ENCODE measurements at places on chromosomes 16 and 17.

- DNase-seq: no peak
Observed at GRCh38 chr16:65500007-65500406, 378.1 kb upstream of the CDH11 start.

GRCh38 chr17:35132816-35133550 lies 9.1 kb downstream of the NLE1 start:
- DNase-seq: no peak

GRCh38 chr17:73308017-73308823 lies 3.6 kb downstream of the CDC42EP4 start:
- DNase-seq: peak; percentile 92

GRCh38 chr16:81521141-81521626 lies 76.6 kb downstream of the CMIP start:
- DNase-seq: no peak

DNA sequence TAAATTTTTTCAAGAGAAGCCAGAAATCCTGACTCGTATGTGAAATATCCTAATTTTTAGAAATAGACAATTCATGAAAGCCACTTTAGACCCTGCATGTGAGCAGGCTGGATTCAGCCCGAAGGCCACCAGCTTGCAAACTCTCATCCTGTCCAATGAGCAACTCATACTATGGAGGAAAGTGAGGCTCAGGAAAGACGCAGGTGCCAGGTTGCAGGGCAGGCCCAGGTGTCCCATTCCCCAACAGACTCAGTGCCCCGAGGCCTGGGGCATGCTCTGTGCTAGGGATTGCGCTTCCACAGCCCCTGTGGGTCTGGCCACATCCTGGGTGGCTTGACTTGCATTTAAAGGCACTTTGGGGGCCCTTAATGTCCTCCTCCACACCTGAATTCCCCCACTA lies 16.7 kb upstream of the RASD1 start:
- DNase-seq: peak; percentile 34

- DNase-seq: no peak
Observed at GRCh38 chr16:71969353-71969752, 30.8 kb downstream of the PKD1L3 start.

- DNase-seq: no peak
Observed at GRCh38 chr16:31695667-31696066, 168.0 kb downstream of the AHSP start.

DNA sequence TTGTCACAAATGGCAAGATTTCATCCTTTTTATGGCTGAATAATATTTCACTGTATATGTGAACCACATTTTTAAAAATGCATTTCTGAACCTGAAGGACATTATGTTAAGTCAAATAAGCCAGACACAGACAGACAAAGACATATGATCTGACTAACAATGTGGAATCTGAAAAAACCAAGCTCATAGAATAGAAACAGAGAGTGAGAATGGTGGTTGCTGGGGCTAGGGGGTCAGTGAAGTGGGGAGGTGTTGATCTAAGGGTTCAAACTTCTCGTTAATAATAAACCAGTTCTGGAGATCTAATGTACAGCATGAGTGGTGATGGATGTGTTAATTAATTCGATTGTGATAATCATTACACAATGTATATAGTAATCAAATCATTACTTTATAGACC lies 475.1 kb downstream of the WWOX start:
- DNase-seq: no peak

GRCh38 chr16:53768167-53768566 lies 64.2 kb downstream of the FTO start:
- no peak for DNase-seq

GRCh38 chr16:75726390-75726789 lies at the start of gene CPHXL:
TSS of gene CPHXL (minus strand) at chr16:75726490. CDS start at chr16:75726442, 48 bp downstream.
- DNase-seq: no peak

- no peak for DNase-seq
Observed at GRCh38 chr17:72039490-72039889, 81.3 kb upstream of the SOX9 start.

GRCh38 chr17:13437966-13438779 lies 163.6 kb downstream of the HS3ST3A1 start:
- no peak for DNase-seq

GRCh38 chr17:17503566-17504130 lies 7.5 kb upstream of the RASD1 start:
- DNase-seq: peak; percentile 57

GRCh38 chr16:2230376-2230775 lies 5.9 kb upstream of the DNASE1L2 start:
- DNase-seq: peak; percentile 64

- DNase-seq: no peak
Observed at GRCh38 chr17:67289181-67289876, 44.3 kb upstream of the HELZ start.

DNA sequence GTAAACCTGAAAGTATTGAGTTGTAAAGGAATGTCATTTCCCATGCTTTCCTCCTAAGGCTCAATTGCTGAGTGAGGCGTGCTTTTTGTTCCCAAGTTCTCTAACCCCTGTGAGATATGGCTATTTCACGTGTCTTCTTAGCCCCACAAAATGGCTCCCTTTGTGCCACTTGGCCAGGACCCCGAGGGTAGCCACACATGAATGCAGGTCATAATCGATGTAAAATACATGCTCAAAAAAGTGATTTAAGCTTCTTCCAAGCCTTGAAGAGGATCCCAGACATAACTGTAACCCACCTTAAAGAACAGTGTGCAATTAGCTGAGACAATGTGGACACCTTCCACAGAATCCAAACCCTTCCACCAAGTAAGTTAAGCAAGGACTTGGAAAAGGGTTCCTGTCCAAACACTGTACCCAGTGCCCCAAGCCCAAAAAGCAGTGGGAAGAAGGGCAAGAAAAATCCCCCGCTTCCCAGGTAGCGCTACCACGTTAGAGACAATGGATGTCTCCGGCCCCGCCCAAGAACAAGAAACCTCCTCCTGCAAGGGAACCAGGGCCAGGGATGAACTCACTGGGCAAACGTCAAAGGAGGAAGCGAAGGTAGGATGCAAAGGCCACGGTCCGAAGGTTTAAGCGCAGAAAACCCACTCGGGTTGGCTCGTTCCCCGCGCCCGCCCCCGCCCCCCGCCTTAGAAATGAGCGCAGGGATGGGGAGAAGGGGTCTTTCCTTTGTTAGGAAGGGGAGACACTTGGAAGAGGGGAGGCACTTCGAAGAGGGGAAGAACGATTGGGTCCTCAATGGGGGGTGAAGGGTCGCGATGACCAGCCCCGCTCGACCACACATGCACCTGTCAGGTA lies 1.2 kb downstream of the JPT1 start:
- DNase-seq: peak; percentile 66

DNA sequence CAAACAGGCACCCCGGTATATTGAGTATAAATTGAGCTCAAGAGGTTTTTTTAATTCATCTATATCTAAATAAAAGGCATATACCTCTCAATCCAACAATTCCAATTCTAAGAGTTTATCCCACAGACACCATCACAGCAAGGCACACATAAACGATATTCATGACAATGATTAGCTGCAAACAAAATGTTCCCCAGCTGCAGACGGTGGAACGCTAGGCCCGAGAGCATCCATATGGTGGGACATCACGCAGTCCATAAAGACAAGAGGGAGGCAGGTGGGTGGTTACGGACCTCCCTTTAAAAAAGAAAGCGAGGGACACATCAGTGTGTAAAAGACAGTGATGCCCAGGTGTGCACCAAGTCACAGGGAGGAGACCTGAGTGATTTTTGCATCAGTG lies 28.1 kb downstream of the MEAK7 start:
- no peak for DNase-seq

DNA sequence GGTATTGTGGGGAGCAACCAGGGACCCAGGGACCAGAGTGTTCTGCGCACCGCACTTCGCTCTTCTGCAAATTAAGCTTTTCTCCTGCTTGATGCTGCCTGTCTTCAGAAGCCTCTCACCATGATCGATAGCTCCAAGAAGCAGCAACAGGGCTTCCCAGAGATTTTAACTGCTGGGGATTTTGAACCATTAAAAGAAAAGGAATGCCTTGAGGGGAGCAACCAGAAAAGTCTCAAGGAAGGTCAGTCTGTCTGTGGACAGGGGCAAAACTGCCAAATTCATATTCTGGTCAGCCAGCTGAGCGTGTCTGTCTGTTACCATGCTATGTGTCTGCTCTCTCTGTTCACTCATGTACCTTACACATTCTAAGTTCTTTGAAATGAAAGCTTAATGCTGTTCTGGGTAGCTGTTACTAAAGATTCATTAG lies 115.7 kb downstream of the MRTFB start:
- DNase-seq: no peak

DNA sequence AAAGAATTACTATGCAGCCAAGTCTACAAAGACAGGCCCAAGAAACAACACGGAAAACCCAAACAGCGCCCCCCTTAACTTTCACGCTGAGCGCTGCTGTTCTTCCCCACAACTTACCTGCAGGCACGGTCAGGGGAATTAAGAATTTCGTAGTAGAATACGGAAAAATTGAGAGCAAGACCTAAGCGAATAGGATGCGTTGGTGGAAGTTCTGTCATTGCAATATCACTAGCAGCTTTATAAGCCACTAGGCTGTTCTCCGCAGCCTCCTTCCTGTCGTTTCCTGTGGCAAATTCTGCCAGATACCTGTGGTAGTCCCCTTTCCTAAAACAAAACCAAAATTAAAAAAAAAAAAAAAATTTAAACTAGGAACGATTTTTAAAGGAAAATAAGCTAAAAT lies 39.0 kb downstream of the YWHAE start:
- DNase-seq: no peak

- DNase-seq: no peak
Observed at GRCh38 chr16:87543436-87544191, 50.8 kb upstream of the ZCCHC14 start.

- peak; percentile 52 for DNase-seq
Observed at GRCh38 chr16:31200821-31201568, 1.6 kb downstream of the PYCARD start.

DNA sequence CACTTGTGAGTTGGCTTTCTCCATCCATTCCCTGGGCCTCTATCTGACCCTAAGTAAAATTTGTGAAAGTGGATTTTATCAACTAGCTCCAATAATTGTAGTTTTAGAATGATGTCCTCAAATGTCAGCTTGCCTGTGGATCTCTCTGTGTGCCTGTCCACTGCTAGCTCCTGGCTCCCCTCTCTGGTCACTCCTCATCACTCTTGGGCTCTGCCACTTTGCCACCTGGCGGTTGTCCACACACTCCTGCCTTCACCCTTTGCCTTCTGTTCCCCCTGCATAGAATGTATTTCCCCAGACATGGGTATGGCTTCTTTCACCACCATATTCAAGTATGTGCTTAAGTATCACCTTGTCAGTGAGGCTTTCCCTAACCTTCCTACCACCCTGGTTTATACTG lies 19.8 kb downstream of the ANKFN1 start:
- DNase-seq: no peak

DNA sequence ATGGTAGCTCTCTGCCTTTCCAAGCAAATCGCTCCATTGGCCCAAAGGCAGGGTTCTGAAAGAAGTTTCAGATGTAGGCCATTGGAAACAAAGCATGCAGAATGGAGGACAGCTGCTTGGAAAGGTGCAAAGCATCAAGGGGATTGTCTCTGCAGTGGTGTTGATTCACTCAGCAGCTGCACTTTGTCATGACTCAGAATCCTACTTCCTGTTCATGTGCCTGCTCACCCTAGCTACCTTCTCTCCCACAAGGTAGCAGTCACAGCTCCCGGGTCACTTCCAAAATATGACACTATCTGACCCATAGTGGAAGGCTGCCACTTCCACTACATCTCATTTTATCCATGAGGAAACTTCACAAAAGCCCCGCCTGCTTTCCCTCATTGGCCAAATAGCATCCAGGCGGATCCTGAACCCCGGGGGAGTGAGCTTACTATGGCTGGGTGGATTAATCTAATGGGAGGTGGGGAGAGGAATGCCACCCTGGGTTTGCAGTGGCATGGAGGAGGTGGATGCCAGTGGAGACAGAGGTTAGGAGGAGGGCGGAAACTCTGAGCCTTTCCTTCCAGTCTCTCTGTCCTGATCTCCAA lies 74.7 kb upstream of the NKD1 start:
- DNase-seq: no peak

DNA sequence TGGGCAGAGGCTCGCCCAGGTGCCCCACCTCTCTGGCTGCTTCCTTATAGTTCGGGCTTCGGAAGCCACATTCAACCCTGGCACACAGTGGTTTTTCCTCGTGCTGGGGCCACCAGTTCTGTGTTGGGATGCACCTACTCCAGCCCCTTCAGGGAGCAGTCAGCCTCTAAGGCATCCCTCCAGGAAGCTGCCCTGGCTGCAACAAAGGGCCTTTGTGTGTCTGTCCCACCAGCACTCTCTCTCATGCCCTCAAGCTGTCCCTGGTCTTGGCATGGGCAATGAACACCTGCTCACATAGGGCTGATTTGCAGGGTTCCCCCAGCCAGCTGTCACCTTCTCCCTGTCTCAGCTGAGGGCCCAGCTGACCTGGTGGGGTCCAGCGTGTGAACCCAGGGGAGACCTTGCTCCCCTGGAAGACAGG lies 754 bp upstream of the NOXO1 start:
- no peak for DNase-seq

- no peak for DNase-seq
Observed at GRCh38 chr16:66473654-66474519, 46.8 kb downstream of the BEAN1 start.

DNA sequence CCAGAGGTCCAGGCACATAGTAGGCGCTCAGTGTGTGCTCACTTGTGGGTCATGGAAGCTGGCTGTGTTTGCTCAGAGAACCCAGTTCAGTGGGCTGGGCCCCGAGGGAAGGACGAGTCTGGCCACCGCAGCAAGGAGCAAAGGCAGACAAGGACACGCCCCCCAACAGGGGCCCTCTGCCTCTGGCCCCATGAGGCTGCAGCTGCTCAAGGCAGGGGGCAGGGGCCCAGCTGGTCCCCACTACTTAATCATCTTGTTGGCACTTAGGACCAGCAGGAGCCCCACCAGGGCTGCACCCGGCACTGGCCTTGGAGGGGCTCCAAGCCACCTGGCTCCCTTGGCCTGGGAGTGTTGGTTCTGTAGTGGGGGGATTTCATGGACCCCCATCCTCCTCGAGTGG lies 16.1 kb downstream of the KCNJ12 start:
- no peak for DNase-seq

DNA sequence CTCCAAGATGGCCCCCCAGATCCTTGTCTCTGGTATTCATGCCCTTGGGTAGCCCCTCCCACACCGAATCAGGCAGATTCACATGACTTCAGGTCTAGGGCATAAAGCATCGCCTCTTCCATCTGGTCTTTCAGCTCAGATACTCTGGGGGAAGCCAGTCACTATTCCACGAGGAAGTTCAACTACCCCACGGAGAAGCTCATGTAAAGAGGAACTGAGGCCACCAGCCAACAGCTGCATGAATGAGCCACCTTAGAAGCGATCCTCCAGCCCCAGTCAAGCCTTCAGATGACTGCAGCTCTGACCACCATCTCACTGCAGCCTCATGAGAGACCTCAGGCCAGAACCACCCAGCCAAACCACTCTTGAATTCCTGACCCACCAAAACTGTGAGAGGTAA lies 54.1 kb downstream of the SOCS3 start:
- DNase-seq: no peak

All from RWPE2 (cell line).